CD4-positive, alpha-beta T cell treated with Interleukin-17A for 1 hour (primary cell): ENCODE measurements at places on chromosomes 6 and 20.

- no peak for DNase-seq
Measured at GRCh38 chr20:38473367-38473795, 738 bp downstream of the RALGAPB start.

DNA sequence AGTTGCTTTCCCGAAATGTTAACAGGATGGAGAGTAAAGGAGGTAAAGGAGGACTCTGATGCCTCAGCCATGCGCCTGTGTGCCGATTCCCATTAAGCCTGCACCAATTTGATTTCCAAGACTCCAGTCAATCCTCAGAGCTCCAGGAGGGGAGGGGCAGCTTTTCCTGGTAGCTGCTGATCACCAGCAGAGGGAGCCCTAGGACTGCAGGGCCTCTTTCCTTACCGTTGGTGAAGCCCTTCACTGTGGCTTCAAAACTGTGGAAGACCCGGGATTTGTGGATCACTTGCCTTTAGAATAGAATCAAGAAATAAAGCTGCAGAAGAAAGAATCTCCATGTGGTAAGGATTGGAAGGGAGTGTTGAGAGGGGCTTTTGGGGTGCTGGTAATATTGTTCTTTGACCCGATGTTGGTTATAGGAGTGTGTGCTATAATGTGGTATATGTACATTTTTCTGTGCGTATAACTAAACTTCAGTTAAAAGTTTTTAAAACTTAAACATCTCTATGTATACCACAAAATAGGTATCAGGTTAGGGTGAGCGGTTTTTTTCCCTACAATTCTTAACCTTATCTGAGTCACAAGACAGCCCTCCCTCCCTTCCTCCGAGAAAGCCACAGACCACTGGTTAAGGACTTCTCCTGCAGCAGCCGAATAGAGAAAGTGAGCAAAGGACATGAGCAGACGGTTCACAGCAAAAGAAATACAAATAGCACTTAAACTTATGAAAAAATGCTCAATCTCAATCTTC, 6.9 kb upstream of the OSER1 start:
- DNase-seq: peak; percentile 78

- no peak for DNase-seq
Measured at GRCh38 chr20:38081575-38081974, 48.0 kb downstream of the RPRD1B start.

GRCh38 chr6:129539032-129539431, 170.9 kb downstream of the ARHGAP18 start:
- DNase-seq: no peak

GRCh38 chr20:24109008-24109407, 120.4 kb upstream of the GGTLC1 start:
- DNase-seq: peak; percentile 75

- DNase-seq: no peak
Measured at GRCh38 chr6:106747139-106747538, 117.8 kb downstream of the QRSL1 start.

- DNase-seq: no peak
Measured at GRCh38 chr6:7907159-7907558, 3.4 kb downstream of the TXNDC5 start.

- no peak for DNase-seq
Measured at GRCh38 chr6:153449279-153449678, 318.2 kb upstream of the RGS17 start.

- no peak for DNase-seq
Measured at GRCh38 chr6:76490456-76490855, 418.0 kb upstream of the IMPG1 start.

GRCh38 chr20:16816192-16816591, 68.0 kb downstream of the OTOR start:
- no peak for DNase-seq

DNA sequence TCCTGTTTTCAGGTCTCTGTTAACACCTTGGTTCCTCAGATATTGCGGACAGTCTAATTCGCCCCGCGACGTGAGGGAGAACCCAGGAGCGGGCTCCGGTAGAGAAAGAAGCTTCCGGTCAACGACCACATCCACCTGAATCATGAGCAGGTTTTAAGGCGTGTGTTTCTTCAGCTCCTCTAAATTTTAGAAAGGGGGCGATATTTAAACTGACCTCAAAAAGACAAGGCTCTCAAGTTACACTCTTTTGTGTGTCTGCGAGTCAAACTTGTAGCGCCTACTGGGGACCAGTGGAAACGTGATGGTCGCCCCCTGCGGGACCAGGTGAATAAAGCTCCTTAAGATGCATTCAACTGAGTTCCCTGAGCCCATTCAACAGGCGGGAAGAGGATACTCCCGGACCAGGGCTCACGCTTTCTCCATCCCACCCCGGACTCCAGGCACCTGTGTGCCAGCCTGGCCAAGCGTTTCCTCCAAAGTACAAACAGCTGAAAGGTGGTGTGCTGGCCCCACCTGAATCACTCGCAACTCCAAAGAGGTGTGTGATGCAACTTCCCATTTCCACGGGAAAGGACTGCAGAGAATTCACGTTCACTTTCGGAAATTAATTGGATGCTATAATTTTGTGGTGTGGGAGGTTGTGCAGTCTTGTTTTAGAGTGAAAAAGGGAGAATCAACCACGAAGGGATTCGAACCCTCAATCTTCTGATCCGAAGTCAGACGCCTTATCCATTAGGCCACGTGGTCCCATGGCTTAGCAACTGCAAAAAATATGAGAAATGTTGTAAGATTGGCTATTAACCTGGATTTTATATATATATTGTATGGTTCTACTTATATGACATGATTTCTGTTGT, 17.0 kb downstream of the GPX5 start:
- peak; percentile 69 for DNase-seq

DNA sequence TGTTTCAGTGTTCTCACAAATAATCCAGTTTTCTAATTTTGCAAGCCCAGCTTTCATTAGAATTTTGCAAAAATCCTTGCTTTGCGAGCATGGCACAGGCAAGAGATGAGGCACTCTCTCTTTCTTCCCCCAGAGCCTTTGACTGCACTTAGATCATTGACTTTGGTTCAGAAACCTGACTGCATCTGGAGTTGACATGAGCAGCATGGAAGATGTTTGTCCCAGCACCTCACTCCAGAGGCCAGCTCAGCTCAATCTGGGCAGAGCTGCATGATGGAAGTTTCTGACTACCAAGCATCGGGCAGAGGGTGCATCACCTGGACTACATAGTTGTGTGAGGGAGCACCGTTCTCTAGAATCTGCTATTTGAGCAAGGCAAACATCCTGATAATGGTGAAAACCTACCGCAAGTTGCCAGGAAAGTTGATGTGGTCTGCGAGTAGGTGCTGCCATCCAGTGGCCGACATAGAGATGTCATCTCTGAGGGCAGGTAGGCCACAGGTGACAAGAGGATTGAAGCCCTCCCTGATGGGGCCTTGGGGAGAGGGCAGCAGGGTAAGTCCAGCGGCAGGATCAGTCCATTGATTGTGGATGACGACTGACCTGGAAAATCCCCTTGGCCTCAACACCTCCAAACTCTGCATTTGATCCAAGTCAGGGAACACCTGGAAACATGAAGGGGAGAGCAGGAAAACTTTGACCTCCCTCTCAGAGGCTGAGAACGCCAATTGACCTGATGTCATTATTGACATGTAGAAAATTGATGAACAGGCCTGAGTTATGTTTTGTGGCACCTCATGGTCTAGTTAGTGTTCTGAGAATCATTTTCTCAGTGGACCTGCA, 3.8 kb upstream of the LPA start:
- DNase-seq: peak; percentile 39

DNA sequence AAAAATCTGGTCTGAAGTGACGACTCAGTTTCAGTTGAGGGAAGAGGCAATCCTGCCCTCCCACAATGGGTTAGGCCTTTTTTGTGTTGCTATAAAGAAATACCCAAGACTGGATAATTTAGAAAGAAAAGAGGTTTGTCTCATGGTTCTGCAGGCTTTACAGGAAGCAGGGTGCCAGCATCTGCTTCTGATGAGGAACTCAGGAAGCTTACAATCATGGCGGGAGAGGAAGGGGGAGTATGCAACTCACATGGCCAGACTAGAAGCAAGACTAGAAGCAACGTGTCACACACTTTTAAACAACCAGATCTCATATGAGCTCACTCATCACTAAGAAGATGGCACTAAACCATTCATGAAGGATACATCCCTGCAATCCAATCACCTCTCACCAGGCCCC, 529.3 kb downstream of the KIF16B start:
- no peak for DNase-seq

GRCh38 chr6:167467282-167467681, 142.4 kb downstream of the TTLL2 start:
- no peak for DNase-seq

GRCh38 chr6:69719602-69720193, 77.1 kb downstream of the LMBRD1 start:
- DNase-seq: no peak

- DNase-seq: no peak
Measured at GRCh38 chr20:11849270-11849915, 68.3 kb upstream of the BTBD3 start.
